H1 (cell line): ENCODE measurements at places on chromosomes 16 and 17. TPM values are rescaled to one million over a fixed set of nuclear protein-coding genes. Genes with fewer than 3 reads are reported as not detected.

Gene CCL5
- total RNA-seq = not detected in 2 replicates

Gene RASD1
- 1.8 and 2.6 TPM in 2 replicates for total RNA-seq

Gene KRTAP16-1
- not detected in 2 replicates for total RNA-seq

Gene PPL
- total RNA-seq = 28.8 and 29.5 TPM in 2 replicates

Gene SLC16A5
- total RNA-seq = 16.6 and 17.1 TPM in 2 replicates

Gene SP6
- total RNA-seq = 1.5 and 1.6 TPM in 2 replicates

Gene AOC2
- 4.0 and 4.2 TPM in 2 replicates for total RNA-seq

GRCh38 chr16:4746215-4746614, 11.9 kb downstream of the DNAAF8 start:
- no peak for DNase-seq

DNA sequence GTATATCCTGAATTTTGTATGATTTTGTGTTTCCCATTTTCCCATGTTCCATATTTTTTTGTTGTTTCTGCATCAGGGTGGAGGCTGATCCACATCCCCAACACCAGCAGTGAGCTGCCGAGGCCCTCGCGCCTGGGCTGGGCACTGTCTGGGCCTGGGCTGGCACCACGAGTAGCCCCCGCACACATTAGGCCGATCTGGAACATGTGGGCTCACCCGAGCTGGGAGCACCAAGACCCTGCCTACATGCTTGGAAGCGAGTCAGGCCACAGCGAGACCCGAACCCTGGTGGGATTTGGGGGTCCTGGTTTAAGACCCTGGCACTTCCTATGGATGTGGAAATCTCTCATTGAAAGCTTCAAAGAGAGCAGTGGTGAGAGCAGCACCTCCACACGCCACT, 8.5 kb downstream of the KCTD5 start:
- DNase-seq = no peak

GRCh38 chr16:19751478-19752385, 33.7 kb downstream of the IQCK start:
- DNase-seq = no peak

GRCh38 chr17:16925461-16926060, 46.4 kb downstream of the TNFRSF13B start:
- no peak for DNase-seq

GRCh38 chr17:57814421-57814820, 35.4 kb downstream of the MRPS23 start:
- no peak for DNase-seq

- DNase-seq = no peak
These were observed 36.0 kb downstream of the PGS1 start for GRCh38 chr17:78414178-78415162.

GRCh38 chr17:41631898-41632285, 7.5 kb upstream of the KRT17 start:
- DNase-seq = no peak

- no peak for DNase-seq
These were observed 36.3 kb downstream of the GRB7 start for GRCh38 chr17:39774047-39774446.

GRCh38 chr17:31167111-31167510, 72.3 kb downstream of the NF1 start:
- no peak for DNase-seq

DNA sequence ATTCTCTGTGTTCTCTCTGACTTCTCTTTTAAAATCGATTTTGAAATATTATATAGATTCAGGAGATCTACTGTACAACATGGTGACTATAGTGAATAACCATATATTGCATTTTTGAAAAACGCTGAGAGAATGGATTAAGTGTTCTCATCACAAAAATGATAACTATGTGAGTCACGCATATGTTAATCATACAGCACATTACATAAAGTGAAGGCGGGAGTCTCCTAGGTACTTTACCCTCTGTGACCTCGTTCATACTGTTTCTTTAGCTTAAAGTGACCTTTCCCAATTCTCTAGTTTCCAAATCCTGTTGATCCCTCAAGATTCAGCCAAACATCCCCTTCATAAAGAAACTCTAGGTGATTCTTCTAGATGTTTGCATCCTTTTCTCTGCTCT, 3.1 kb upstream of the KRTAP3-2 start:
- no peak for DNase-seq
